ENCODE measurements at places on chromosomes 1 and 21.

GRCh38 chr1:182059936-182060335 is 1.6 kb downstream of the ZNF648 start:
- DNase-seq, result no peak

DNA sequence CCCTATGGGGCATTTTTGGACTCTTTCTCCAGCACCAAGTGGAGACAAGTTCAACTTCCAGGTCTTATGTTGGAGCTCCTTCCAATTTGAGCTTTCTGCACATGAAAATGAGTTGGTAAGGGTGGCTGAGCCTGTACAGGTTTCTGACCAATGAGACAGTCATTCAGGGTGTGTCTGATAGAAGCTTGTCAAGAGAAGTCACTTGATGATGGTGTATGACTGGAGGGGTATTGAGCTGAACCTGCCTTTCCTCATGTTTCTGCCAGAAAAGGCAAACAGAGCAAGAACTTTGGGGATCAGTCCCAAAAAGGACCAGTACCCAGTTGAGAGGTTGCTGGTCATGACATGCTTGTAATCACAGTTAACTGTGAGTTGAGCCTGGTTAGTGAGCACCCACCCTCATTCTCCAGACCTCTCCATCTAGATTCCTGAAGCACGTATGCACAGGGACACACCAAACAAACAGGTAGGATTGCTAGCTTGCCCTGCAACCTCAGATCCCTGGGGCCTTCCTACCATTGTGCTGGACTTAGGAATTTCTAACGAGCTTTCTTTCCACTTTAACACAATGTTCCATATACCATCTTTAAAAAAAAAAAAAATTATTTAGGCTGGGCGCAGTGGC is 26.6 kb downstream of the FAM89A start:
- DNase-seq, result no peak

DNA sequence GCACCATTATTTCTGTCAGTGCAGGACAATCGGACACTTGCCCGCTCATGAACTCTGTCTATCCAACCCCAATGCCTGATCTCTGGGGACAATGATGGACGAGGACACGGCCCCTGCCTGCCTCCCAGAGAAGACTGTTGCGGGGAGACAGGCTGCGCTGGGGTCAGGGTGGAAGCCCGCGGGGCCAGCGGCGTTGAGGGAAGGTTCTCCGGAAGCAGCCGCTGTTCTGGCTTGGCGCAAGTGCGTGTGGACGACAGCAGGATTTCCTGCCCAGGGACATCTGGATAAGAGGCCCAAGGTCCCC is 18.8 kb downstream of the RHBG start:
- no peak for DNase-seq

GRCh38 chr21:14771593-14771992 is 225.5 kb upstream of the SAMSN1 start:
- DNase-seq, result no peak

GRCh38 chr1:155977690-155978324 is 540 bp downstream of the ARHGEF2 start:
- peak; percentile 74 for DNase-seq

GRCh38 chr1:109249654-109250401 is 489 bp downstream of the CELSR2 start:
- DNase-seq, result no peak
